Right lobe of liver (tissue), 6 donors: ENCODE measurements at places on chromosomes 3 and 15. TPM values are rescaled to one million over a fixed set of nuclear protein-coding genes. Genes with fewer than 3 reads are reported as not detected.

AHSG gene
- 1,091 TPM for total RNA-seq

GMNC gene
- 1.7 TPM for total RNA-seq

CTXN2 gene
- total RNA-seq = not detected

TIGIT gene
- 0.19 TPM for total RNA-seq

RBP2 gene
- not detected for total RNA-seq

COL7A1 gene
- 1.0 TPM for total RNA-seq

LXN gene
- total RNA-seq = 1.3 TPM

SI gene
- total RNA-seq = not detected

NOX5 gene
- total RNA-seq = not detected

THBS1 gene
- 10.7 TPM for total RNA-seq

HRG gene
- 384 TPM for total RNA-seq

SCAANT1 gene
- not detected for total RNA-seq

OSBPL10 gene
- 13.0 TPM for total RNA-seq

SEMA3G gene
- 0.72 TPM for total RNA-seq

PODXL2 gene
- 0.95 TPM for total RNA-seq

PRKAR2A gene
- total RNA-seq = 31.1 TPM

NLGN1 gene
- total RNA-seq = not detected

CHCHD6 gene
- total RNA-seq = 3.6 TPM

TOPAZ1 gene
- not detected for total RNA-seq

GALNT15 gene
- total RNA-seq = 3.7 TPM

FANCD2OS gene
- not detected for total RNA-seq

CADPS gene
- not detected for total RNA-seq

STRA6 gene
- total RNA-seq = not detected

FILIP1L gene
- 2.1 TPM for total RNA-seq

CHRD gene
- 62.2 TPM for total RNA-seq

DZIP1L gene
- total RNA-seq = 1.1 TPM

UROC1 gene
- 74.7 TPM for total RNA-seq

CAMKV gene
- not detected for total RNA-seq

BOC gene
- total RNA-seq = 0.32 TPM

GPR15 gene
- total RNA-seq = not detected

P2RY13 gene
- 2.3 TPM for total RNA-seq

COX17 gene
- total RNA-seq = 29.4 TPM

IGDCC3 gene
- total RNA-seq = not detected

COL8A1 gene
- 1.5 TPM for total RNA-seq

MRPL3 gene
- 36.2 TPM for total RNA-seq

TMEM207 gene
- total RNA-seq = not detected

CHRNA7 gene
- 0.35 TPM for total RNA-seq
